ENCODE measurements at places on chromosomes 4 and X.

GRCh38 chr4:90069151-90069550, 58.0 kb upstream of the CCSER1 start:
- DNase-seq: no peak

GRCh38 chrX:72308566-72309296, 3.0 kb upstream of the CITED1 start:
- DNase-seq: peak; percentile 81

GRCh38 chr4:156952078-156952759, 19.4 kb downstream of the PDGFC start:
- DNase-seq: no peak

DNA sequence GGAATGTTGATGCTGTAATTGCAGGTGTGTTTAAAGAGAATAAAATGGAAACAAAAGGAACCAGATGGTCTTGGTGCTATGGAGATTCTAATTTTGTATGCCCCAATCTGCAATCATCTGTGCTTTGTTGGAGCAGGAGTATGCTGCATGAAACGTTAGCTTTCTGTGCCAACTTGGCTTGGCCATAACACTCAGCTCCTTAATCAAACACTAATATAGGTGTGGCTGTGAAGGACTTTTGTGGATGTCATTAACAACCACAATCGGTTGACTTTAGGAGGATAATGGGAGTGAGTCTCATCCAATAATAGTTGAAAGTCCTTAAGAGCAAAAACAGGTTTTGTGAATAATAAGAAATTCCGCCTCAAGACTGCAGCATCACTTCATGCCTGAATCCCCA, 399.2 kb downstream of the NLGN4X start:
- DNase-seq: no peak

DNA sequence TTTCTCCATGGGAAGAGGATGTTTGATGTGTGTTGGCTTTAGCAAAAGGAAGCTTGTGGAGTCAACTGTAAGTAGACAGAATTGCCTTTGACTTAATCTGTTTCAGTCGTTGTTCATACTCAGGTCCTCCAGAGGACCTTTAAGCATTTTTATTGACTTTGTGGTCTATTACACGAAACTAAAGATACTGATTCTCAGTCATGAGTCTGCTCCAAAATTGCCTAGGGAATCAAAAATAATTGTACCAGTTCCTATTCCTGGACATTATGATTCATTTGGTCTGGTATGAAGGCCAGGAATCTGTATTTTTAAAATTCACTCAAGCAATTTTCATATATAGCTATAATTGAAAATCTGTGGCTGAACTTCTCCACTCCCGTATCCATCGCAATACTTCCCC, 38.6 kb downstream of the AR start:
- DNase-seq: no peak

GRCh38 chr4:123319639-123320038, 77.0 kb upstream of the SPRY1 start:
- DNase-seq: no peak

GRCh38 chr4:41748571-41749475, at the start of gene PHOX2B:
PHOX2B (minus strand) TSS chr4:41748725; CDS start chr4:41748610, 115 bp downstream.
- DNase-seq: no peak

GRCh38 chr4:2534904-2535375, 1.5 kb upstream of the FAM193A start:
- DNase-seq: no peak

GRCh38 chr4:159273141-159273438, 170.2 kb downstream of the RAPGEF2 start:
- DNase-seq: no peak

DNA sequence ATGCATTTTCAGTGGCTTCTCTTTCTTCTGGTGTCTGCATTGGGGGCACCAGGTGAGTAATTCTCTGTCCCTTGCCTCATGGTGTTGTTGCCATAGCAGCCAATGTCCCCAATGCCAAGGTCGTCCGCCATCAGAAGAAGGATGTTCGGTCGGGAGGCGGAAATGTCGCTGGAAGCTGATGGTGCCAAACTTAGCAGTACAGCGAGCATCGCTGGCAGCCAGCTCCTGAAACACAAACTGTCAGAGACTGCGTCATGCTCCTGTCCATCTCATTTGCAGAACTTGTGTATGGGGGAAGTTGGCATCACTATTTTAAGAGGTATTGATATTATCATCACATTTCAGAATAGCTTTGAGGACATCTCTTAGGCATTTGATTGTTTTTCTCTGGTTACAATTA, 29.1 kb upstream of the ARSD start:
- no peak for DNase-seq

- peak; percentile 69 for DNase-seq
Observed at GRCh38 chr4:7903791-7904516, 35.7 kb downstream of the AFAP1 start.

GRCh38 chr4:129095811-129096454, at the start of gene C4orf33:
C4orf33 (plus strand) TSS chr4:129096152; CDS start chr4:129102611, 6,459 bp downstream.
- peak; percentile 66 for DNase-seq

GRCh38 chrX:112751076-112751475, 71.3 kb upstream of the LHFPL1 start:
- DNase-seq: no peak

- DNase-seq: no peak
Observed at GRCh38 chr4:112348488-112349158, 51.5 kb downstream of the ALPK1 start.

GRCh38 chr4:40515037-40515397, 114.6 kb downstream of the RBM47 start:
- DNase-seq: no peak

DNA sequence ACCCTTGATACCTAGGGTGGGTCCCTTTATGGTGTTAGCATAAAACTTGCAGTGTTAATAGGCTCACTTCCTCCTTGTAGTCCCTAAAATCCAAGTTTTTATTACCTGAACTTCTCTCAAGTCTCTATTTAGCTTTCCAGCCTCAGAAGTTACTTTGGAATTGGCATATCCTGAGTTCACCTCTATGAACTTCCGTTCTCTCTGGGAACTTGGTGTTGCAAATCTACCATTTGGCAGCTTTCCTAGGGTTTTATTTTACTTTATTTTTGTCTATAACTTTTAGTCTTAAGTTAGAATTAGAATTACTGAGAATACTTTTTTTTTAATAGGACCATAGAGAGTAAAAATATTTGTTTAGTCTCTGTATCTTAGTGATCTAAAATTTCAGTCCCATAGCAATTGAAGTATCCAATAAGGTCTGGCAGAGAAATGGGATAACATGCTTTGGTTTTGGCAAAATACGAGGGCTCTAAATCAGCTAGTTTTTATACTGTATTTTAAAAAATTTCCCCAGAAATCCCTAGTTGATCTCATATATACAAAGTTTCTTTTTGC, 30.3 kb upstream of the NAF1 start:
- no peak for DNase-seq

DNA sequence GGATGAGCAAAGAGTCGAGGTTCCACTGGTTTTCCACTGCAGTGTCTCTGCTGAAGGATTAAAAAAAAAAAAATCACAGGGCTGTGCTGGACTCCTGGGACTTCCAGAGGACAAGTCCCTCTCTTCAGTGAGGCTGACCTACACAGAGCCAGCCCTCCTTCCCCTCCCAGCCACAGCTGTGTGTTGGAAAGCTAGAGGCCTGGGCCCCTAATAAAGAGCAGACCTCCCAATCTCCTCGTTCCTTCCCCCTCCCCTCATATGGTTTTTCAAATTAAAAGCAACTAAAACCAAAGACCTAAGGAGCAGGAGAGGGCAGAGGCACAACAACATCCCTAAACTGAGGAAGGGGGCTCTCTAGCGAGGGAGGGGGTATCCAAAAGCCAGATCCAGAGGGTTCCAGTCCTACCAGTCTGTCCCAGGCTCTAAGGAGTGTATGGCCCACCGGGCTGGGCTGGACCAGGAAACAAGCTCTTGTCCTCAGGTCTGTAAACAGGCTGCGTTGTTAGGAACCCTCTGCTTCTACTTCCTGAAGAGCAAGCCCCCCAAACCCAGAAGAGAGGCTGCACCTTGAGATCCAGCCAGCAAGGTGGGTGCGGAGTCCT, 4.0 kb upstream of the PDGFRA start:
- DNase-seq: no peak

DNA sequence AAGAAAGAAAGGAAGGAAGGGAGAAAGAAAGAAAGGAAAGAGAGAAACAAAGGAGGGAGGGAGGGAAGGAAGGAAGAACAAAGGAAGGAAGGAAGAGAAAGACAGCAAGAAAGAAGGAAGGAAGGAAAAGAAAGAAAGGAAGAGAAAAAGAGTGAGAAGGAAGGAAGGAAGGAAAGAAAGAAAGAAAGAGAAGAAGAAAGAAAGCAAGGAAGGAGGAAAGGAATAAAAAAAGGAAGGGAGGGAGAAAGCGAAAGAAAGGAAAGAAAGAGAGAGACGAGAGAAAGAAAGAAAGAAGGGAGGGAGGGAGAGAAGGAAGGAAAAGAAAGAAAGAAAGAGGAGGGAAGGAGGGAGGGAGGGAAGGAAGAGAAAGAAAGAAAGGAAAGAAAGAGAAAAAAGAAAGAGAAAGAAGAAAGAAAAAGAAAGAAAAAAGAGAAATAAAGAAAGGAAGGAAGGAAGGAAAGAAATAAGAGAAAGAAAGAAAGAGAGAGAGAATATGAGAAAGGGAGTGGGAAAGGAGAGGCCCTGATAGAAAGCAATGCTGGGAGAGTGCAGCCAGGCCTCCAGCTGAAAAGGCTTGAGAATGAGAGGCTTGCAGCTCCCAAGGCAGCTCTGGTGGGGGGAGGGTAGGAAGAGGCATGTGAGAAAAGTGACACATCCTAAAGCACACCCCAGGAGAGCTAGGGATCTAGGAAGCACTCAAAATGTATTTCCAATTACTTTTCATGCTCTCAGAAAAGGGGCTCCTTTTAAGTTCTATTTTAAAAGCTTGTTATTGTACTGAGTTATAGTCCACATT, 134.0 kb upstream of the ZIC3 start:
- DNase-seq: no peak

DNA sequence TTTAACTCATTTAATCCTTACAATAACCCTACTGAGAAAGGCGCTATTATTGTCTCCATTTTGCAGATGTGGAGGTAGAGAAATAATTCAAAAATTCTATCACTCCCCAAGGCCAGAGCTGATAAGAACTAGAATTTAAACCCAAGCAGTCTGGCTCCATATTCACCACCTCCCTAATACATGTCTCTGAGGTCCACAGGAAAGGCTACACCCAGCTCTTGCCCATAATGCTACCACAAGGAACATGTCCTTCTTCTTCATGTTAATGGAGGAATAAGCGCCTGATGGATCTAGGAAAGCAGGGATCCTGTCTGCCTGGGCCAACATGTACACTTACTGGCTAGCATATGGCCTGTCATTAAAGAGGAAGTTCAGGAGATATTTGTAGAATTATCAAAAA, 16.3 kb downstream of the APBB2 start:
- DNase-seq: no peak

DNA sequence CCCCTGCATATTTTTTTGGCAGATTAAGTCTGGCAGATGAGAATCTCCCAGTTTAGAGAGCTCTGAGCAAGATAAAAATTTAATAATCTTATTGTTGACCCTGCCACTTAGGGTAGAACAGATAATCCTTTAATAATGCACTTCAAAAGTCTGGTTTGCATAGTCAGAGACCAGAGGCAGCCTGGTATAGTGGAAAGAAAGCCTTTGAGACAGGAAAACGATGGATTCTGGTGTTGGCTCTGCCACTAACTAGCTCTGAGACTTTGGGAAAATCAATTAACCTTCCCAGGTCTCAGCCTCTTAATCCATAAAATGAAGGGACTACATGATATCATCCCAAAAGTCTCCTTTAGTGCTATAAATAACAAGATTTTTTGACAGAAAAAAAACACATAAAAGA, 824.5 kb downstream of the STIM2 start:
- no peak for DNase-seq

GRCh38 chr4:146255874-146256273, 41.5 kb downstream of the REELD1 start:
- no peak for DNase-seq

DNA sequence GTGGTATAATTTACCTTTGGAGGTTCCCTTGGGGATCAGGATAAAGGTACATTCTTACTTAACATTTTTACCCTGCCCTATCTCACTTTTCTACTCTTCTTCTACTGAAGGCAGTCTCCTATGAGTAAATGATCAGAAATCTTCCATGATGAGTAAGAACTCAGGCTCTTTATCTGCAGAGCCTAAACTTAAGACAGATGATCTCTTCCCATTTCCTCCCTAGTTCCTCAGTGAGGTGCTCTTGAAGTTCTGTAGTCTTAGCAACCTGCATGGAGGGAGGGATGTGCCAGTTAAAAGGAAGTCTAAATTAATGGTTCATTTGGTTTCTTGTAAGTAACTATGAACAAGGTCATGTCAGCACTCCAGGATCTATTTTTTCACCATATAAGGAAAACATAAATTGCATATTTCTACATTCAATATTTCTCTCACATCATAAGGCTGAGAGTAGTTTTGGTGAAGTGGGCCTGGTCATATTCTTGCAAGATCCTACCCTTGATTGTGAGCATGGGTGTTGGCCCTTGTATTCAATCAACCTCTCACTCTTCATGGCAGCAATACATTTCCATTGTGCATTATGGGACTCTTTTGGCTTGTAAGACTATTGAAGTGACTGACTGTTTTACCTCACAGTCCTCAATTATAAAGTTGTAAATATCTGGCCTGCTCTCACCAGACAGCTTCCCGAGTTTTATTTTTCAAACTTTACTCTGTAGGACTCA, 295.5 kb downstream of the SLC7A11 start:
- no peak for DNase-seq

DNA sequence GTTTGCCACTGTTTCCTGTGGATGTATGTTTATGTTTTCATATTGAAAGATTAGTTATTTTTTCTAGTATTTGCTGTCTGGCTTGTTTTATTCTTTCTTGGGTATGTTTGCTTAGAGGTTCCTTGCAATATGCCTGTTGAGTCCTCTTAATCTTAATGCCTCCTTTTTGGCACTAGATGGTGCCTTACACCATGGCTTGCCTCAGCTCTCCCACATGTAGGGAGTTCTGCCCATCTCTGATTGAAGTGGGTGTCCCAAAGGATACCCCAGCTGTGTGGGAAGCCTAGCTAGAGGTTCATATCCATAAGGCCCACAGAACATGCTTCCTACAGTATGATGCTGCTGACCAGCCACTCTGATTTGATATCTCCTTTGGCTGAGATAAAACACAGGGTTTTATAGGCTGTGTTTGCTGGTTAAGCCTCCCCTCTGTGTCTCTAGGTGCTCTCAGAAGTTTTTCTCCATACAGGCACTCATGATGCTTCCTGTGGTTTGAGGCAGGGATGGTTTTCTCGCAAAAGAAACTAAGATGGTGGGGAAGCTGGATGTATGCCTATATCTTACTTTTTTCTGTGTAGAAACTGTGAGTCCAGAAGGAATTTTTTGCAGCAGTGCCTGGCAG, 162.4 kb downstream of the ASB9 start:
- DNase-seq: no peak

DNA sequence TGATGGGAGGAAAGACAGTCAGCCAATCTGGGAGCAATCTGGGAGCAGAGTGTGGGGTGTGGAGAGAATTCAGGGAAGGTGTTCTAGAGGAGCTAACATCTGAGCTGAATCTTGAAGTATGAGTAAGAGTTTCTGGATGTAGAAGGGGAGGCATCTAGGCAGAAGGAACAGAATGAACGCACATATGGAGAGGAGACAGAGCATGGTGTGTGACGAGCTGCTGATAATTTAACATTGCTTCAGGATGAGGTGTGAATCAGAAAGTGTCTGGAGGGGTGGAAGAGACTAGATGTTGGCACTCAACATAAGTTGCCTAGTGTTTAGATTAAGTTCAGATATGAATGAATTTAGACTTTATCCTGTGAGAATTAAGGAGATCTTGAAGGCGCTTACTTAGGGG, 58.9 kb downstream of the CPE start:
- DNase-seq: no peak

Measured in left forelimb (tissue), 1 donor.